RKO (cell line): ENCODE measurements at places on chromosomes 5 and 9.

DNA sequence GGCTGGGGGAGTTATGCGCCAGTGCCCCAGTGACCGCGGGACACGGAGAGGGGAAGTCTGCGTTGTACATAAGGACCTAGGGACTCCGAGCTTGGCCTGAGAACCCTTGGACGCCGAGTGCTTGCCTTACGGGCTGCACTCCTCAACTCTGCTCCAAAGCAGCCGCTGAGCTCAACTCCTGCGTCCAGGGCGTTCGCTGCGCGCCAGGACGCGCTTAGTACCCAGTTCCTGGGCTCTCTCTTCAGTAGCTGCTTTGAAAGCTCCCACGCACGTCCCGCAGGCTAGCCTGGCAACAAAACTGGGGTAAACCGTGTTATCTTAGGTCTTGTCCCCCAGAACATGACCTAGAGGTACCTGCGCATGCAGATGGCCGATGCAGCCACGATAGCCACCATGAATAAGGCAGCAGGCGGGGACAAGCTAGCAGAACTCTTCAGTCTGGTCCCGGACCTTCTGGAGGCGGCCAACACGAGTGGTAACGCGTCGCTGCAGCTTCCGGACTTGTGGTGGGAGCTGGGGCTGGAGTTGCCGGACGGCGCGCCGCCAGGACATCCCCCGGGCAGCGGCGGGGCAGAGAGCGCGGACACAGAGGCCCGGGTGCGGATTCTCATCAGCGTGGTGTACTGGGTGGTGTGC is at the start of gene RXFP3:
Gene RXFP3, plus strand, starts transcription at position 6 of the 636 bp plus-strand sequence. Its CDS starts 355 bp downstream, at position 361.
- no peak for DNase-seq

DNA sequence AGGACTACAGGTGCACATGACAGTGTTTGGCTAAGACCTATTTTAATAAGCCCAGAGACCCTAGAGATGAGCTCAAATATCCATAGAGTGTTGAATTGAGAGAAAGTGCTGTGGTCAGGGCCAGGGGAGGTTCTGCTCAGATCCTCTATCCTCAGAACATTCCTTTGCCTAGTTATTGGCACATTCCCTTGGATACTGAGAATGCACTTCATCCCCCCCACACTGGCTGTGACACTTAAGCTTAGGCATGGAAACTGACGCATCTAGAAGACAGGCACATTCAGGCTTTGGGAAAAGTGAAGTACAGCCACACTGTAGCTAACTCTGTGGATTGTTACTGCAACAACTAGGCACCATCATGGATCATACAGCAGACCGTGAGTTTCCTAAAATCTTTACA is 27.1 kb upstream of the RASGRF2 start:
- DNase-seq = no peak

GRCh38 chr5:73451224-73452130 is 2.9 kb upstream of the FOXD1 start:
- peak; percentile 37 for DNase-seq

GRCh38 chr5:84290161-84290560 is 94.5 kb downstream of the EDIL3 start:
- no peak for DNase-seq

DNA sequence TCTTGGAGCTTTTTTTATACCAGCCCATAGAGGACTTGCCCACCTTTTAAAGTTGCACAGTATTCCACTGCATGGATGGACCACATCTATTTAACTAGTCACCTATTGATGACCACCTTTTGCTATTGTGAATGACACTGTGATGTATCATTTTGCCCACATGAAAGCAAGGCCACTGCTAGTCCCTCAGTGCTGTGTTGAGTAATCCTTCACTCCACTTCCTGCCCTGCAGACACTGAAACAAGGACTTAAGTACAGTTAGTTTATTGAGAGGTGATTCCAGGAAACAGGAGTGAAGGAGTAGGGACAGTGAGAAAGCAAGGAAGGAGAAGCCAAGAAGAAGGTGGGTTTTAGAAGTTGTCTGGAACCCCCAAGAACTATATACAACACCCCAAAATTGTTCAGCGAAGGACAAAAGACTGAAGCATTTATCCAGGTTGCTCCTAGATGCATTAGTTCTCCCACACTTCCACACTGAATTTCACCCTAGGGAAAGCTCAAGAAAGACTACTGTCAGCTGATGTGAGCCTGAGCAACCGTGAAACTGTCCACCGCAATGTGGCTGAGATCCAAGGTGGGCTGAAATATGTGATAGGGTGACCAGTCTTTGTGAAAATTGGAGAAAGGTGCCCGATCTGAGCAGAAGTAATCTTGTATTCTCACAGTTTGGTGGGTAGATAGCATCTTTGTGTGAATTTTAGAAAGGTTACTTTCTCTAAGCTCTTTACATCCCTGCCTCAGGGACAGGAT is 45.2 kb upstream of the ANKRD31 start:
- peak; percentile 37 for DNase-seq

DNA sequence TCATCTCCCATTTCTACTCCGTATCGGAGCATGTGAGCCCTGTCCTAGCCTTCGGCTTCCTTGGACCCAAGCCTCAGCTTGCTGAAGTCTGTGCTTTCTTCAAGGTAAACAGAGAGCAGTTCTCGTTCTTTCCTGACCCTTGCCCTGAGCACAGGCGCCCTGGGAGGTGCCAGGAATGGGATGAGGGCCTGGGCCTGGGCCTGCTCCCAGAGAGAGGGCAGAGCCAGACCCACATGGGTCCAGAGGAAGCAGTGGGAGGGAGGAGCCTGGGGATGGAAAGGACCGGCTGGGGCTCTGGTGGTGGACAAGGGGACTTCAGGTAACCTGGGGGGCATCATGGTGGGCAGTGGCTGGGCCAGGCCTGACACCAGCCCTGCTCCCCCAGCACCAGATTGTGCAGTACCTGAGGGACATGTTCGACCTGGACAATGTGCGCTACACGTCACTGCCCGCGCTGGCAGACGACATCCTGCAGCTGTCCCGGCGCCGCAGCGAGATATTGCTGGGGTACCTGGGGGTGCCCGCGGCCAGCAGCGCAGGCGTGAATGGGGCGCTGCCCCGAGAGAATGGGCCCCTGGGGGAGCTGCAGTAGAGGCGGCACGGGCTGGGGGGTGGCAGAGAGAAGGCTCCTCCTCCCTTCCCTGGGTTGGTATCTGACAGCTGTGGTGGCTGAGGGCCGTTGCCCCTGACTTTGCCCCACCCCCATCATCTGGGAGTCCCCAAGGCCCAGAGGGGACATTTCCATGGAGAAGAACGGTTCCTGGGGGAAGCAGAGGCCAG is 10.9 kb upstream of the DOLPP1 start:
- no peak for DNase-seq

GRCh38 chr9:79667817-79668436 is 96.2 kb downstream of the TLE4 start:
- no peak for DNase-seq

DNA sequence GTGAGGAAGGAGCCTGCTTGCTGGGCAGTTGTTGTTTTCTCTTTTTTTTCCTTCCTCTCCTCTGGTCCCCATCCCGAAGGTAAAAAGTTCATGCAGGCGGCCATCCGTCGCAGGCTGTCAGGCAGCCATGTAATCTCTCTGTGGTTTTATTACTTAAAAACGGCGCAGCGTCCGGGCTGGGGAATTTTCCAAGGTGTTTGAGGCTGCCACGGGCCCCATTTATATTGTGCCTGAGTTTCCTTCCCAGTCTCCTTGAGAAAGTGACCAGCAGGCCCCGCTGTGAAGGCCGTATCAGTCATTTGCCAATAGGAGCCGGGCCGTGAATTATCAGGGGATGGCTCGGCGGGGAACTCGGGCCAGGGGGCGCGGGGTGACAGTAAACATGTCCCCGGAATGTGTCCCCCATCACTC is 289.7 kb downstream of the PBX3 start:
- DNase-seq = no peak

DNA sequence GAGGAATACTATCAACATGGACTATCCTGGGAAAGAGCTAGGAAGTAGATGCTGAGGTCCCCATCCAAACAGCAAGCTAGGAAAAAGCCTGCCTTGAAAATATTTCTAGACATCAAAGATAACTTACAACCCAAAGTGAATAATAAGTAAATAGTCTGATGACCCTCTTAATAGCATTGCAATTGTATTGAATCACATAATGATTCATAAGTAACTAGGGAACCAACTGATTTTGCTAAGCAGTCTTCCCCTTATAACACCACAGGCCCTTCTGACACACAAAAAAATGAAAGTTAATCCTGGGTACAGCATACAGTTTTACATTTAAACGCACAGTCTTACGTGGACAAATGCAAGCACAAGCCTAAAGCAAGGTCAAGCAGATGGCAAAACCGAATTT is 199.3 kb downstream of the RFK start:
- DNase-seq = no peak

DNA sequence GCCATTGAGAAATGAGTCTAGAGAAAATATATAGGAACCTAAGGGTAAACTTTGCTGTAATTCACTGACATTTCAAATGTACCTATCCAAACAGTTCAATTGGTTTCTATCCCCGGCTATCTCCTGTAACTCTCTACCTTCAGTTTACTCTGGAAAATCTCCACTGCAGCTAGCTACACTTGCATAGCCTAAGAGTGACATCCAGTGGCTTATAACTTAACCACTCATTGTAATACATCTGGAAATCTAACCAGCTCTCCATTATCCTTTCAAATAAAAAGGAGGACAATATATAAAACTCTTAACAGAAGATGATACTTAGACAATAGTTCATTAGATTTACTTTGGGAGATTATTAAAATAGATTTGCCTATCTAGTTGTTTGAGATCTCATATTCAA is 35.3 kb upstream of the SPDL1 start:
- DNase-seq = peak; percentile 51

- no peak for DNase-seq
Observed at GRCh38 chr9:109401990-109402318, 81.1 kb upstream of the EPB41L4B start.

DNA sequence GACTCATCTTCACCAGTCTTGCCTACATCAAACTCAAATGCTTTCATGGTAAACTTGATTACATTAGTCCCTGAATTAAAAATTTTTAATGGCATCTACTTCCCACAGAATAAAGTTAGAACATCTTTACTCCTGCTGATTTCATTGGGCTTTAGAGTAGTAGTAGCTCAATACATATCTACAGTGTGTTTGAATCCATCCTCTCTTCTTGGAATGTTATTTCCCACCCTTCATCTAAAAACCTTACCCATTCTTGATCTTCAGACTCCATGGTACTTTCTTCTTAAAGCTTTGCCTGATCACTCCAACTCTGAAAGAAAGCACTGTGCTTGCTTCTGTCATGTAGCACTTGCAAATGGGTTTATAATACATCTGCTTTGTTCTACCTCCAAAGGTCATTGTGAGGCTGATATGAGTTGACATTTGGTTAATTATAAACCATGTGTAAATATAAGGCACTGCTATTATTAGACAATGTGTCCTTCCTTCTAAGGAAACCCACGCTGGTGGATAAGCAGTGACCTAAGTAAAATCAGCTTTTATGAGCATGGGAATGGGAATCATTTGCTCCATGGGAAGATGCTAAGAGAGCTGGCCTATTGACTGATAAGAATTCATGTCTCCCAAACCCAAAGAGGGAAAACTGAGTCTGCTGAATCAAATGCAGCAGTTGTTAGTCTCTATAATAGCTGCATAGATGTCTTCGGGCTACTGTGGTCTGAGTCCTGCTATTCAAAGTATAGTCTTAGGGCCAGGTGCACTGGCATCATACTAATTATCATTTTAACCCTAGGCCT is 7.5 kb upstream of the PRLR start:
- no peak for DNase-seq

DNA sequence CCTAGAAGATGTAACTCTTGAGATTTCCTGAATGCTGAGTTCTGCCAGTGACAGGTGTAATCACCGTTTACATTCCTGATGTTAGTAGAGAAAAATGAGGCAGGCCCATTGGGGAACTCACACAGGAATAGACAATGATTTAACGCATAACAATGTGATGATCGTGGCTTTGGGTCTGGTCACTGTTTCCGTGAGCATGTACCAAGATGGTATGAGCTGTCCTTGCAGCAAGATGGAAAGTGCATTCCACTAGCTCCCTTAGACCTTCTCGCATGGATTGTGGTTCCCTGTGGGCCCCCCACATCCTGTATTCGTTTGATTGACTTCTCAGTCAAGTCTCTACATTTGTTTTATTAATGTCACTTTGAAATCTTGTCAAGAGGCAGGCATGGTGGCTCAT is 124.0 kb upstream of the DAP start:
- peak; percentile 41 for DNase-seq

- no peak for DNase-seq
Observed at GRCh38 chr9:134335486-134336220, 9.4 kb downstream of the RXRA start.

GRCh38 chr5:6837519-6838110 is 124.4 kb downstream of the TENT4A start:
- no peak for DNase-seq

DNA sequence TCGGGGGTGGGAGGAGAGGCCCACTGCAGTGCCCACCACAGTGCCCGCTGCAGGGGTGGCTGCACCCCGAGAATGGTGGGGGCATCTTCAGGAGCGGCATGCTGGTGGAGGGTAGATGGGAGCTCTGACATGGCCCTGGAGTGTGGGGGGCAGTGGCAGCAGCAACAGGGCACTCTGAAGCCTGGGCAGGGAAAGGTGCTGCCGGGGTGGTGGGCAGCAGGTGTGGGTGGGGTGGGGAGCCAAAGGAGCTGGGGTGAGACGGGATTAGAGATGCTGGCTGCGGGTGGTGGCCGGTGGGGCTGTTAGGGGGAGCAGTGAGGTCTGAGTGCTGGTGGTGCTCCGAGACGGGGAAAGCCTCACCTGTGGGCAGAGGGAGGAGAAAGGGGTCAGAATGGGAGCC is 18.0 kb downstream of the FAM193B start:
- no peak for DNase-seq

DNA sequence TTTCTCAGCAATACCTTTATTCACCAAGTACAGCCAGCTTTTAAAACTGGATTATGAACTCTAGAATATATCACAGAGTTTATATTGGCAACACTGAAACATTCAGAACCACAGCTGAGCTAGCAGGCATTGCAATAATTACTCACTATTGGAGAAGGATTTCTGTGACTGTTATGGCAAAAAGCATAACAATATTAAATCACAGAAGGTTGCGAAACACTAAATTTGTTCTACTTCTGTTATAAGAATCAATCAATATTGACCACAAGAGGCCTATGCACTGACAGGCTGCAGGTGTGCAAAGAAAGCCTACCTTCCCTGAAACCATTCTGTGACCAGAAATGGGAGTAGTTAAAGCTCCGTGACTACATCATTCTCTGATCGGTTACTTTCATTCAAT is 59.2 kb downstream of the AP3B1 start:
- DNase-seq = no peak

DNA sequence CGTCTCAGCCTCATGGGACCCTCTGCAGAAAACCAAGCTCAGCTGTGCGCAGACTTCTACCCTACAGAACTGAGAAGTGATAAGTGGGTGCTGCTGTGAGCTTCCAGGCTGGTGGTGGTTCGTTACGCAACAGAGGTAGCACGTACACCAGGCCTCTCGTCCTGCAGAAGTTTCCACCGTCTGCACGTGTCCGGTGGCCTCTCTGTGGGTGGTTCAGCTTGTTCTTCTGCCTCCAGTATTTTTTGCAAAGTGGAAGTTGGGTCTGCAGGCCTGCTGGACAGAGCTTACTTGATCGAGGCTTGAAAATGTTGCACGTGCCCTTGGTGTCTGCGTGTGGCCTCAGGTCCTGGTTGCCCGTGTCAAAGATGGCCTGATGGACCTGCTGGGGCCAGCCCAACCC is 27.5 kb downstream of the KCNT1 start:
- no peak for DNase-seq

- DNase-seq = no peak
Observed at GRCh38 chr9:133383438-133383837, 7.3 kb downstream of the STKLD1 start.
